ENCODE measurements at places on chromosomes 7 and 10.

GRCh38 chr7:151400626-151401315 is 9.1 kb downstream of the WDR86 start:
- no peak for DNase-seq

DNA sequence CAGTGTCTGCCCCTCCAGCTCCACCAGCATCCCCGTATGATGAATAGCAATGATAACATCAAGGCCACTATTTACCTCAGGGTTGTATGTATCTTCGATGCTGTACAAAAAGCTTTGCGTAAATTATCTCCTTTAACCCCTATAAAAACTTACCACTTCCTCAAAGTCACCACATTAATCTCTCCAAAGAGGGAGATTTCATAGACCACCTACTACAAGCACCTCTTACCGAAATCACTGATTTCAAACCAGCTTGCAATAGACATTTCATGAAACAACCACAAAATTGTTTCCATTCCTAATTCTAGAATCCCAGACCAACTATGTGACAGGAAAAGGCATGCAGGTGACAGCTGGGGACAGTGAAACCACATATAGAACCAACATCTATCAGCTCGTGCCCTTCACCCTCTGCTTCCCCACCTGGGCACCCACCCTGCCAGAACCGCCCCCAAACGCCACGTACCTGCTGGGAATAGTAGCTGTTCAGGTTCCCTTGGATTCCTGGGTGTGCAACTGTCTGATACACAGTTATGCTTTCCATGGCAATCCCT is 20.1 kb upstream of the MMP21 start:
- no peak for DNase-seq

DNA sequence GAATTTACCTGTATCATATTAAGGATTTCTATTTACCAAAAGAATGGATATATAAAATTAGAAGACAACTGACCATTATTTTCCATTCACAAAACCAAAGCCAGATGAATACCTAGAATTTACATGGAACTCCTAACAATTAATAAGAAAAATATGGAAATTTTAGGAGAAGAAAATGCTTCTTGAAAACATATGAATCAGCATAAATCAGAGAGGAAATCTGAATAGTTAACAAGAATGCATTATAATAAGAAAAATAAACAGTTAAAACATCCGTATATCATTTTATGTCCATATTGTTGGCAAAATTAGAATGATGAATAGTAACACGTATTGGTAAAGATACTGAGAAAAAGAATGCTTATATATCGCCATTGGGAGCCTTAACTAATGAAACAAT is 505.5 kb downstream of the NEBL start:
- no peak for DNase-seq

GRCh38 chr10:101085846-101086245 is 24.1 kb downstream of the KAZALD1 start:
- DNase-seq: no peak

DNA sequence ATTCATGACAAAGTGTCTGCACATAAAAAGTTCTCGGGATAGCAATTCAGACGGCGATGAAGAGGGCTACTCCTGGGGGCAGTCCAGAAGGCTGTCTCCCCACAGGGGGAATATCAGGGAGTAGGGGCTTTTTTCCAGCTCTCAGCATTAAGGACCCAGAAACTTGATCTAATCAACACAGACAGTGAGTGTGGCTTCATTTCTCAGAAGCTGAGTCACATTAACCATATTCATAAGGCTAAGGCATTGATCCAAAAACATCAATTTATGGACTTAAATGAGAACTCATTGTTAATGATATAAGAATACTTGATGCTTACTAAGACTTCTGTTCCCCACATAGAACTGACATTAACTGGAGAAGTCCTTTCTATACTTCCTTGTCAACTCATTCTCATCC is 87.5 kb upstream of the AOAH start:
- no peak for DNase-seq

GRCh38 chr10:62728479-62728878 is 76.0 kb upstream of the ADO start:
- DNase-seq: no peak

- DNase-seq: no peak
Observed at GRCh38 chr10:58989486-58990039, 186.9 kb upstream of the PHYHIPL start.

DNA sequence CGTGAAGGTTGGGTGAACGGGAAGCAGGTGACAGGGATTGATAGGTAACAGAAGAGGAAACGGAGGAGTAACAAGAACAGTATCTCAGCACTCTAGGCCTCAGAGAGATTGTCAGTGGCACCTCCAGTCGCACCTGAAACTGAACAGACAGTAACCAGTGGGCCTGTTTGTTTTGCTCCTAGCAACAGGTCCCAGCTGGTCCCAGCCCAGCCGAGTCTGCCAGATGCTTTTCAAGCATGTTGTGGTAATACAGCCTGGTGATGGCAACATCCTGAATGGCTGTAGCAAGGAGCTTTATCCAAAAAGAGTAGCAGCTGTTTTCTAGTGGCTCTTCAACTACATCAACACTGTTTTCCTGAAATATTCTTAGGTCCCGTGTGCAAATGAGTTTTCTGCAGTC is 4.7 kb downstream of the CACNB2 start:
- DNase-seq: no peak

DNA sequence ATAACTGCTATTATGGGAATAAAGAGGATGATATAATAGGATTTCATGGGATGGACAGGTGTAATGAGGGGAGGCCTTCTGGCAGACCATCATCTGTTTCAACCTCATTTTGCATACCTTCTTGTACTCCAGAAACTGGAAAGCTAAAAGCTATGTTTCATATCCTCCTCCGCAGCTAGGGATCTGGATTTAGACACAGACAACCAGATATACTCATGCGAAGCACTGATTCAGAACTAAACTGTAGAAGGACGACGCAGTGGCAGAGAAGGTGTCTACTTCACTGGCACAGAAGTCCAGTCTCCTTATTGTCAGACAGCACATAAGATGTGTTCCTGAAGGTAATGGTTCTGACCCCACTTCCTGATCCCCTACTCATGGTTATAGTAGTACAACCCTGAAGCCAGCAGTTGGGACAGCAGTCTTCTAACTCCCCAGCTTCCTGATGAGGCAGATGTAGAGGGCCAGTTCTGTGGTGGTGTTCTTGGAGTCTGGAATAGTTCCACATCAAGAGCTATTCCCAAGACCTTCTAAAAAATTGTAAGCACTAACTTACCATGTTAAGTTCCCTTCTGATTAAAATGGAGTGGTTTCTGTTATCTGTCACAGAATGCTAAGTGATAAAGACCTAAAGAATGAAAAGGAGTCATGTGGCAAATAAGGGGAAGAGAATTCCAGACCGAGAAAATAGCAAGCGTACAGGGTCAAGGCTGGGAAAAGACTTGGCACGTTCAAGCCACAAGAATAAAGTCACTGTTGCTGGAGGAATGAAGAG is 550.3 kb downstream of the GRM8 start:
- no peak for DNase-seq

DNA sequence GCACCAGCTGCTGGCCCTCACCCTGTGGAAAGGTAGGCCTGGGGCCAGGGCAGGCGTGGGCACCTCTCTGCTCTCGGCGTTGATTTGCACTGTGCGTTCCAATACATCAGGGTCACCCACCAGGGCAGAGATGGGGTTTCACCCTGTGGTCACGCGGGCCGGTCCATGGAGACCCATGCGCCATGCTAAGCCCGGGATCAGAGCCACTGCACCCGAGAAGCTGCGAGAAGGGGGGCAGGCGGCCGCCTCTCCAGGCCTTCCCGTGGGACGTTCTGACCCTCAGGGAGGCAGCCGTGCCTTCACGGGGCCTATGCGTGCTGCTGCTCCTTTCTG is 11.1 kb downstream of the GET4 start:
- DNase-seq: no peak

DNA sequence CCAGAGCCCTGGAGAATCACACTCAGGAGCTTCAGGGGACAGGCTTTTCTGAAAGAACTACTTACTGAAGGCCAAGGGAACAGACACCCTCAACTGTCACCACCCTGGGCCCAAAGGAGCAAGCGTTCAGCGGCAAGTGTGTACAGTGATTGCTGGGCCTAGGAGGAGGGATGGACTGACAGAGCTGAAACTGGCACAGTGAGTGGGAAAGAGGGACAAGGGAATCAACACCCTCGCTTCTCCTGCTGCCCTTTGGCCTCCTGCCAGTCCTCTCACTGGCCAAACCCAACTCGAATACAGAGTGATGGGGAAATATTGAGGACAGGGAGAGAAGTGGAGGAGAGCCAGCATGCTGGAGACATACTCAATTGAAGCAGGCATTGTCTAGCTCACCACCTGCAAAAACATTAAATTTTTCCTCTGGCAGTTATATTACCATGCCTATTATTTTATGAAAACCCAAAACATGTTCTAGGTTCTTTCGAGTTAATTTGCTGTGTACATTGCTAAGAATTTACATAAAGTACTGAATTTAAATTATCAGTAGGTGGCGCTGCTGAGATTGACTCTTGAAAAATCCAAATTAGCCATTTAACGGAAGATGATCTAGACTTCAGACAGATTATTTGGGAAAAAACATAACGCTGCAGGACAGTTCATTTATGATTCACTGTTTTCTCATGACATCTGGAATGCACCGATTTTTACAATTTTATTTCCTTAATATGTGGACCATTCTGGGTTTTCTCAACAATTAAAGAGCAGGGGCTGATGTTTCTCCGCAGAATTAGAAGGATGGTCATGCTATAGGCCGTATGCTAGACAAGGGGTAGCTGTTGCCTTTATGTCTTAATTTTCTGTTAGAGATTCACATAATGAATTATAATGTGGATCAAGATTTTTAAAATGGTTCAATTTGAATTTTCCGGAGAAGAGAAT is 14.7 kb upstream of the TMEM236 start:
- no peak for DNase-seq

DNA sequence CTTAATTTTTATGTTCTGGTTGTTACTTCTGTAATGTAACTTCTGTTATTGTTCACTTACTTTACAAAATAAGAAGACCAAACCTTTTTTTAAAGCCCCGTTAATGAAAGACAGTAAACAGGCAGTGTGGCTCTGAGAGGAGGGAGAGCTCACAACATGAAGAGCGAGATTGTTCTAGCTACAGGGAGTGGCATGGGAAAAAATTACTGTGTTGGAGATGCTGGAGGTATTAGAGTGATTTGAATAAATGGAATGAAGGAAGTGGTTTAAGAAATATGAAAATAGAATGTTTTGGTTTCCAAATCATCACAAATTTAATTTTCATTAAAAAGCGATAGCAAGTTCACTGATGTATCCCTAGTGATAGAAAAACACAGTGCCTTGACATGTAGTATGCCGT is 31.8 kb downstream of the REEP3 start:
- no peak for DNase-seq

DNA sequence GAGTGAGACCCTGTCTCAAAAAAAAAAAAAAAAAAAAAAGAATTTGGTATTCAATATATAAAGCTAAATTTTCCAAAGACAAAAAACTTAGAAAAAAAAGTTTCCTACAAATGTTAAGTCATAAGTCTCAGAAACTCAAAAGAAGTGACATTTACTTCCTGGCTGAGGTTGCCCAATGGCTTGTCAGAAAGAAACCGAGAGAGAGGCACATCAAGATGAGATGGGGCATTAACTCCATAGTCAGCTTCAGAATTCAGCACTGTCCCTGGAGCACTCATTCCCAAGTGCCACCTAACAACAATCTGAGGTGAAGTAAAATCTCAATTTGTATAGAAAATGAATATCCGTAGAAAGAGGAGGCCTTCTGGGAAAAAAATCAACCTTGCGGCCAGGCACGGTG is 6.8 kb upstream of the SPOCK2 start:
- DNase-seq: no peak

GRCh38 chr7:23012908-23013714 is 819 bp downstream of the HYCC1 start:
- DNase-seq: peak; percentile 13

GRCh38 chr10:78913219-78914059 is 155.3 kb upstream of the ZMIZ1 start:
- no peak for DNase-seq

GRCh38 chr10:131219584-131219886 is 92.0 kb downstream of the TCERG1L start:
- DNase-seq: no peak

DNA sequence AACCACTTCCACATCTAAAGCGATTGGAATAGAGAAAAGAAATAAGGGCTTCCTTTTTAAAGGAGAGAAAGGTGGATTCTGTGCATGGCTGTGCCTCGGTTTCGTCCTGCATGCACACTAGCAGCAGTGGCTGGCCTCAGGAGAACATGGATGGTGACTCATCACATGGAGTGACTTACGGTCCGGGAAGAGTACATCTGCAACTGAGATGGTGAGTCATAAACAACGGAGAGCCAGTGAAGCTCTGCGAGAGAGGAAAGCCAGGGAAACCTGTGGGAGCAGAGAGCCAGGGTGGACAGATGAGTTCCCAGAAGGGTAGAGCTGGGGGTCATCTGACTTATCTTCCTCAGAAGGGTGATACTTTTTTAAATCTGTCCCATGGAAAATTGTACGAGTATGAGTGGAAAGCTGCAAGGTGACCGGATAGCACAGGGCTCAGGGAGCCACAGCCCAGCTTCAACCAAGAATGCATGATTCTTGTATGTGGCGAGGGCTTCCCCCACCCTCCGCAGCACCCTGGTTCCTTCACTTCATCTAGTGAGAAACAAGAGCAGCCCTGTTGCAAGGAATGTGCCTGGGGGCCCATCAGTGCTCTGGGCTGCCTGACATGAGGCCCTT is 259.1 kb downstream of the KLF6 start:
- no peak for DNase-seq

DNA sequence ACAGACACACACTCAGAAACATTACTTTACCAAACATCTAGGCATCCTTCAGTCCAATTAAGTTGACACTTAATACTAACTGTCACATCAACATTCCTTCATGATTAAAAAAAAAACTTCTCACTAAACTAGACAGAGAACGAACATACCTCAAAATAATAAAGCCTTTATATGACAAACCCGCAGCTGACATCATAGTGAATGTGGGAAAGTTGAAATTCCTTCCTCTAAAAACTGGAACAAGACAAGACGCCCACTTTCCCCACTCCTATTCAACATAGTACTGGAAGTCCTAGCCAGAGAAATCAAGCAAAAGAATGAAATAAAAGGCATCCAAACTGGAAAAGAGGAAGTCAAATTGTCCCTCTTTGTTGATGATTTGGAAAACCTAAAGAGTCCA is 96.9 kb upstream of the PPP1R9A start:
- DNase-seq: no peak

DNA sequence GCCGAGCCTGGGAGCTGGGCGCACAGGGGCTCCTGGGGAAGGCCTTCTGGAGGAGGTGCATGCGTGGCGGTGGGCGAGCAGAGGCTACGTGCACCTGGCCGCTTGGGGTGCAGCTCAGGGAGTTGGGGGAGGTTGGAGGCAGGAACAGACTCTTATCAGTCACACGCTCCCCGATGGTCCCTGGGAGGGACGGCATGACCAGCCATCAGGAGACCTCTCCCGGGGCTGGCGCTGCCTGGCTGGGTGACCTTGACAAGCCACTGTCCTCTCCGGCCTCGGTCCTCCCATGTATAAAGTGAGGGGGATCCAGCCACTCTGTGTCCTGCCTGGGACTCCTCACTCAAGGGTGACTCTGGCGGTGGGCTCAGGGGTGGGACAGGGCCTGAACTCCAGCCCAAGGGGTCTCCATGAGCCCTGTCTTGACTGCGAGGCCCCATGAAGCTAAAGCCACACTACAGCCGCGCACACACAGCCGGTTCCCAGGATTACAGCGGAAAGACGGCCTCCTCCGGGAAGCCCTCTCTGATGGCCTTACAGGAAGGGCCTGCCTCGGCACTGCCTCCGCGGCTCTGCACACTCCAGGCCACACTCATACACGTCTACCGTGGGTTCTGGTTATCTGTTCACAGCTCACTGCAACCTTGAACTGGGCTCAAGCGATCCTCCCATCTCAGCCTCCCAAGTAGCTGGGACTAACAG is 2.3 kb downstream of the TMEM184A start:
- no peak for DNase-seq

GRCh38 chr10:80413271-80413996 is 5.1 kb downstream of the PRXL2A start:
- no peak for DNase-seq

All from SW 1271 (cell line).